GDM1 (cell line): ENCODE measurements at places on chromosomes 5 and 9.

GRCh38 chr5:38184627-38185026, 73.7 kb upstream of the EGFLAM start:
- DNase-seq: no peak

DNA sequence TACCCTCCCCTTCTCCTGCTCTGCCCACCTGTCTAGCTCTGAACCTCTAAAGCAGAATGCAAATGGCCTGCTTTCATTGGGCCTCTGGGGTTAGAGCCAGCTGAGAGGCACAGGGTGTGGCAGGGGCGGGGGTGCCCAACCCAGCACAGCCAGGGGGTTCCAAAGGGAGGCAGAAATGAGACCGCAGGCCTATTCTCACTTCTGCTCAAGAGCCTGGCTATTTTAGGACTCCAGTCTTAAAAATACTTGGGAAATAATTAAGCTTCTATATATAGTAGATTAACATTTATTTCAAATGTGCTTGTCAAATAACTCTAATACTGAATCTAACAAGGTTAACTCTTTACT, 5.7 kb downstream of the QSOX2 start:
- DNase-seq: no peak

GRCh38 chr9:99748676-99749075, 73.0 kb upstream of the NR4A3 start:
- no peak for DNase-seq

DNA sequence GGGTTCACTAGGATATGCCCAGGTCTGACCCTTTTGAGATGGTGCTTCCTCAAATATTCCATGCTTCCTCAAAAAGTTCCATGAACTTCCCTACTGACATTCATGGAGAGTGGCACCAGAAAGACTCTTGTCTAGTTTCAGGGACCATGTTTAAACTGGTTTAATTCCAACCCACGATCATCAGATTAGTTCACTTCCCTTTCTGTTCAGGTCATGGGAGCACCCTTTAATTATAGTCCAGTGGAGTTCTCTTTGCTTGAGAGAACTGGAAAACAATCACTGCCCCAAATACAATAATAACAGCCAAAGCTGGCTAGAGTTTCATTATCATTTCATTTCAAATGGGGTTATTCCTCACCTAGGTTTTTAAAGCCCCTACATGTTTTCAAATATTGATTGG, 9.7 kb upstream of the ERBIN start:
- DNase-seq: no peak

GRCh38 chr5:78243639-78244038, 50.9 kb downstream of the AP3B1 start:
- no peak for DNase-seq

DNA sequence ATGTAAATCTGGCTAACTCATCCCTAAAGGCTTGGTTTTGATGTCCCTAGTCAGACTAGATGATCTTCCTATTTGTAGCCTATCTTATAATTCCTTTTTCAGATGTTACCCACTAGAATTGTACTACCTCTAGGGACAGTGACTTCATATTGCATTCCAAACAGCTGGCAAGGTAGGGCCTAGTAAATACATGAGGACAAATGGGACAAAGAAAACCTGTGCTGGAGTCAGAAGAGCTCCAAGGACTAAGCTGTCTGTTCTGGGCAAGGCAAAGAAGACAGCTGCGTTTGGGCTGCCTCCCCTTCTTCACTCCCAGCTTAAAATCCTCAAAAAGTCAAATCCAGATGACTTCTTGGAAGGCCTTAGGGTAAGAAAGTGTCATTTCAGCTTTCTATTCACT, 10.0 kb downstream of the DMXL1 start:
- no peak for DNase-seq

GRCh38 chr9:38200431-38200830, 131.4 kb upstream of the SHB start:
- DNase-seq: no peak

DNA sequence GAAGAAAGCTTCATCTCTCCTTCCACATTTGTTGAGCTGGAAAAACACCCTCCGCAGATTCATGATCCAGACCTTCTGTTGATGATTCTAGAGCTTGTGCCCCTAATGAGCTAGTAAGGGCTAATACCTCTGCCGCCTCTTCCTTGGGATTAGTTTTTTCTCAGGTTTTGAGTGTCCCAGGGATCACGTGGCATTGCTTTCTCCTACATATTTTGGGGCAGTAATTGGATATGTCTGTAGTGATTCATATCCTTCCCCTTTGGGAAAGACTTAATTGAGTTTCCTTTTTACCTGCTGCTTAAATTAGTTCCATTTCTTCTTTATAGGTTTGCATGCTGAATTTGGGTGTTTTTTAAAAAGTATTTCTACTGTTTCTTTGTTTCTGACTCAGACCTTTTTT, 143.9 kb downstream of the GOLPH3 start:
- no peak for DNase-seq

GRCh38 chr9:6630502-6631206, 14.9 kb downstream of the GLDC start:
- no peak for DNase-seq

- DNase-seq: no peak
Observed at GRCh38 chr5:65418661-65419060, 63.1 kb downstream of the ADAMTS6 start.

- DNase-seq: no peak
Observed at GRCh38 chr9:109335121-109335520, 14.3 kb upstream of the EPB41L4B start.

DNA sequence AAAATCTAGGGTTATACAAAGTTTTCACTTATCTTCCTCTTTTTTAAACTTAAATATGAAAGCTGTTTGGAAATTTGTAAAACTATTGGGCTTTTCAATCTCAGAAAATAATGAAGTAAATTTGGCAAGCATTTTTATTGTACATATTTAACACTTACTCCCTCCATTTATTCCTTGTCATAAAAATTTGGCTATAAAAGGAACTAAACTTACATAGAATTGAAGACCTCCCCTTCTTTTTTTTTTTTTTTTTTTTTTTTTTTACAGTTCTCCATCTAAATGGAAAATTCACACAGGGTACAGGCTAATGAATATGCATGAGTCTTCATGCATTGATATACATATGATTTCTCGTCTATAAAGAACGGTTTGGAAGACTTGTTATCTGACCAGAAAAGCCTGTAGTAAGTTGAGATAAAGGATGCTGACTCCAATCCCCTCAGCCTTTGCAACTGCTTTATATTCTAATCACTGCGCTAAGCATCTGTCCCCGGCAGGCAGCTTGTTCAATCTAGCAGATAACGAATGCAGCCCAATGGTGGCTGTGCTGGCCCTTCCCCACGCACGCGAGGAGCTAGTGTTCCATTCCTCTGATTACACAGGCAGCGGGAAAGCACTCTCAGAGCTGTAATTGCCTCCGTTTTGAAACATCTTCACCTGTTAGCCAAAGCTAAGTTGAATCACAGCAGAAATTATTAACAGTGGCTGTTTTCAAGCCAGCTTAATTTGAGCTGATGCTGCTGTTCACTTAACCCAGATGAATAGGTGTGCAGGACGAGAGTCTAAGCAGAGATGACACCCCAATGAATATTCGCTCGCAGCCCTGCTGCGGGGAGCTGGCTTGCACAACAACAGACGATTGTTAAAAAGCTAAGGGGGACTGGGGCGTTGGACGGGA, 453.8 kb upstream of the ZNF608 start:
- DNase-seq: no peak
